ENCODE measurements at places on chromosomes 4 and X.

DNA sequence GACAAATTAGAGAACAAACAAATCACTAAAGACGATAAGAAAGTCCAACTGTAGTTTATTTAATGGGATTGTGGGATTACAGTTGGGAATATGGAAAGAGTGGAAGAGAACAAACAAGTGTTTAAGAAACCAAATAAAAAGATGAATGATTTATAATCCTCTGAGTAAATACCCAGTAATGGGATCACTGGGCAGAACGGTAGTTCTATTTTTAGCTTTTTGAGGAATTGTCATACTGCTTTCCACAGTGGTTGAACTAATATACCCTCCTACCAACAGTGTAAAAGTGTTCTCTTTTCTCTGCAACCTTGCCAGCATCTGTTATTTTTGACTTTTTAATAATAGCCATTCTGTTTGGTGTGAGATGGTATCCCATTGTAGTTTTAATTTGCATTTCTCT, 15.0 kb downstream of the C4orf51 start:
- DNase-seq = no peak

DNA sequence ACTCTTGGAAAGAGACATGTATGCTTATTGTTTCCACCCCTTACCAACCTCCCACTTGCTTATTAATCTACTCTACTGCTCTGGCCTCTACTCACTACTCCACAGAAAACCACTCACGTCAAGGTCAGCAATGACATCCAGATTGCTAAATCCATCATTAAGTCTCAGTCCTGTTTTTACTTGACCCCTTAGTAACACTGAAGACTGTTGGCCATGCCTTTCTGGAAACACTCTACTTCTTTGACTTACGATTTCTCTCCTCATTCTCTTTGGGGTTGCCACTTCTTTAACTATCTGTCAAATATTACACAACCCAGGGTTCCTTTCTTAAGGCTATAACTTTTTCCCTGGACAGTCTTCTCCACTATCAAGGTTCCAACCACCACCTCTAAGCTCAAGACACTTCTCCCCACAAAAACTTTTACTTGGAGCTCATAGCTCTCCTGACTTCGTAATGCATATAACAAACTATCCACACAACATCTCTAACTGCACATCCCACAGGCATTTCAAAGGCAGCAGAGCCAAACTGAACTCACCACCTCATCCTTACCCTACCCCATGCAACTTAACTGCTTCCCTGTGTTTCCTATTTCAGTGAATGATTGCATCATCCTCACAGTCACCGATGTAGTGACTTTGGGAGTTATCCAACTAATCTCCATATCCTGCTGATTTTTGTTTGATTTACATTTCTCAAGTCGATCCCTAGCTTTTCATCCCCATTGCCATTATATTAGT, 15.8 kb upstream of the MAGEA4 start:
- no peak for DNase-seq

- no peak for DNase-seq
Observed at GRCh38 chrX:70592091-70592490, 147.5 kb downstream of the DLG3 start.

DNA sequence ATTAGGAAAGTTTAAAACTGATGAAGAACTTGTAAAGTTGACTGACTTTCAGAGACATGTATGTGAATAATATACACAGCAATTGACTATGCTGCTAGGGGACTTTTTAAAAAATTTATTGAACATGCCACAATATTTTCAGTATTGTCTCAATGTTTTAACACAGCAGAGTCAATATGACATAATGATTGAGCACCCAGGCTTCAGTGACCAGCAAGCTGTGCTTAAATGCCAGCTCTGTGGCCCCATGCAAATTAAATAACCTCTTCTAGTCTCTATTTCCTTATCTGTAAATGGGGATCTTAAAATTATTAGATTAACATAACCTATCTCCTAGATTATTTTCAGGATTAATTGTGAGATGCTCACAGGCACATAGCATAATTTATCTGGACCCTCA, 56.8 kb upstream of the TXK start:
- no peak for DNase-seq

DNA sequence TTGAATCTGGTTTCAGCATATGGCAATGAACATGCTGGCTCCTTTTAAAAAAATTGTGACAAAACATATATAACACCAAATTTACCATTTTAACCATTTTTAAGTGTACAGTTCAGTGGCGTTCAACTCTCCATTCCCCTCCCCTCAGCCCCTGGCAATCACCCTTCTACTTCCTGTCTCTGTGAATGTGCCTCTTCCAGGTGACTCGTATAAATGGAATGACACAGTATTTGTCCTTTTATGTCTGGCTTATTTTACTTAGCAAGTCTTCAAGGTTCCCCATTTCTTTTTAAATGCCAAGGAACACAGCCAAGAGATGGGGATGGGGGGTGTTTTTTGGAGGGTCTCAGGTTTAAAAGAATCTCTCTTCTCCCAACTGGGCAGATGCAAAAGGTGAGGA, 35.4 kb upstream of the BCLAF3 start:
- DNase-seq = no peak

- DNase-seq = no peak
Observed at GRCh38 chr4:30838331-30838730, 118.2 kb downstream of the PCDH7 start.
